NCI-H446 (cell line): ENCODE measurements at places on chromosomes 3 and 15.

DNA sequence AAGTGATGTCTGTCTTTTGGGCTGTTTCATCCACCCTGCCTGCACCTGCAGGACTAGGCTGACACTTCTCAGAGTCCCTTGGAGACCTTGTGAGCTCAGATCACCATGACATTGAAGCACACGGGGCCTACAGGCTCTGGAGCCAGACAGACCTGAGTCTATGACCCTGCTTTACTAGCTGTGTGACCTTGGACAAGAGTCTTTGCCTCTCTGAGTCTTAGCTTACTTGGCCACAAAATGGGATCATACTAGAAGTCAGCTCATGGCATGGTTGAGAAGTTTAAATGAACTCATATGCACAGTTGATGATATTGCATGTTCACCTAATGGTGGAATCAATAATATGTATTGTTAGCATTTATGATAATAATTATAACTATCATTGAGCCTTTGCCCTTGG, 102.9 kb upstream of the SMAD3 start:
- DNase-seq: no peak

DNA sequence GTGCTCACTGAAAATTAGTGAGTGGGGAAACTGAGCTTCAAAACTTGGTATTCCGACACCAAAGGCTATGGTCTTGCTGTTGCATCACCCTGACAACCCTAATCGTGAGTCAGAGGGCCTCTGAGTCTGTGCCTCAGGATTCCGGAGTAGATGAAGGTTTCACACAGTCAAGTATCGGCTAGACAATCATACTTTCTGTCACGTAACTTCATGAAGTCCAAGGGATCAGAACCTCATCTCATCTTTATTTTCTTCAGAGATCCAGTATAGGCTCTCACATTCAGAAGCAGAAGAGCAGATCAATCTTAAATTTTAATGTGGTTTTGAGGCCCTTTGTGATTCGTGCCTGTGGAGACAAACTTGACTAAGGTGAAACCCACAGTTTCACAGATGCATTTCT, 26.1 kb upstream of the NECTIN3 start:
- DNase-seq: no peak

- no peak for DNase-seq
Observed at GRCh38 chr3:87792534-87793336, 266.1 kb downstream of the CGGBP1 start.

DNA sequence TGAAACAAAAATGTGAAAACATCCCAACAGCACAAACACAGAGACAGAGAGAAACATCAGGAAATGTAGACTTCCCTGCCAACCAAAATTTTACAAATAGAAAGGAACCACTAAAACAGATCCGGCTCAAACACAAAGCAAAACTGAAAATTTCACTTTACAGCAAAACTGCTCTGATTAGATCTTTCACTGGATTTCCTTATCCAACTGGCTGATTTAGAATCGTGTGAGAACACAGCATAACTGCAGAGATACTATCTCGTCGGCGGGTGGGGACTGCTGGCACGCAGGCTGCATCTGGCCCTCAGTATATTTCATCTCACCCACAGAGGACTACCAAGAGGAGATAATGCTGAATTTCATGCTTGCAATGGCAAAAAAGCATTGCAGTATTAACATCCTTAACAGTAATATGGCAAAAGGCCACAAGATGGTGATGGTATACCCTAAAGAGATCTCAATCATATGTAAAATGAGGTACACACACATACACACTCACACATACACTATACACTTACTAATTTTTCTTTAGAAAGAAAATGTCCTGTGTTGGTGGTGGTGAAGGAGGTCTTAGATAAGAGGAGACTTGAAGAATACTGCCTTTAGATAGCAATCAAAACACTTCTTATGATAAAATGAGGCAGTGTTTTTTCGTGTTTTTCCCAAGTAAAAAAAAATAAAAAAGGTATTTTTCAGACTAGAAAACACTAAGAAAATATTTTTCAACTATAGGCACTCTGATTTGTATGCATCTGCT, 10.6 kb upstream of the LEO1 start:
- DNase-seq: no peak

- no peak for DNase-seq
Observed at GRCh38 chr3:8741581-8742261, 8.1 kb downstream of the CAV3 start.

GRCh38 chr15:53446376-53446775, 313.1 kb downstream of the WDR72 start:
- DNase-seq: no peak

DNA sequence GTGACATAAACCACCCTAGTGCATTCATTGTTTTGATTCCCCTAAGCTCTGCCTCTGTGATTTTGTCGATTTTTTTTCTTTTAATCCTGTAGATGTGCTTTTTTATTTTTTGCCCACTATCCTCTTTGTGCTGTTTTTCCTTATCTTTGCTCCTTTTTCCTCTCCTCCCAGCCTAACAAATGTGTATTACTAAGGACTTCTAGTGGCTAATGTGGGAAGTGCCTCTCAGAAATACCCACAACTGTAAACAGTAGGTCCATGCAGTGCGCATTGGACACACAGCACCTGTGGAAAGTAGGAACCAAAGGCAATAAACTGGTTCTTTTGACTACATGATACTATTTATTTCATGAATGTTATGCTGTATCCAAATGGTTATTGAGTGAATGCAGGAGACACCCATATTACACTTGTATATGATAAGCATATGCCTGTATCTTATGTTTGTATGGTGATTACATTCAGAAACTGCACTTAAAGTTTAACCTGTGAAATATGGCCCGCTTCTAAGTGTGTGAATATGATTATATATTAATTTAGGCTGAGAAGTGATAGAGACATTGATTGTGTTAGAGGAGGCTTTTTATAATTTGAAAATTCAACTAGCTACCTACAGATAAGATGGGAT, 147.8 kb downstream of the PLCL2 start:
- DNase-seq: no peak

DNA sequence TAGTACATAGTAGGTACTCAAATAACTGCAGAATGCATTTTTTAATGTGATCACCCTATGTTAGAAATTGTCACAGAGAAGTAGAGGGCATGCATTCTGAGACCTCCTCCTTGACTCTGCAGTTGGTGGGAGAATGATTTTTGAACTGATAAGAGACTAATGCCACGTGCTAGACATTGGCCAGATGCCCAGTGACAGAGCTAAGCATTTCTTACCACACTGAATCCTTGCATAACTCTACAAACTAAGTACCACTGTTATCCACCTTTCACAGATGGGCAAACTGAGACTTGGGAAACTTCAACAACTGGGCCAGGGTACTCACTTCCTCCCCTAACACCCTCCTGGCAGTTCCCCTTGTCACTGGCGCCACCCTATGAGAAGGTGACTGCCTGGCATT, 33.5 kb upstream of the SPATA12 start:
- DNase-seq: no peak

GRCh38 chr3:75303741-75304140, 360.4 kb upstream of the FRG2C start:
- DNase-seq: no peak

- no peak for DNase-seq
Observed at GRCh38 chr15:59536553-59536952, 75.0 kb upstream of the GCNT3 start.

DNA sequence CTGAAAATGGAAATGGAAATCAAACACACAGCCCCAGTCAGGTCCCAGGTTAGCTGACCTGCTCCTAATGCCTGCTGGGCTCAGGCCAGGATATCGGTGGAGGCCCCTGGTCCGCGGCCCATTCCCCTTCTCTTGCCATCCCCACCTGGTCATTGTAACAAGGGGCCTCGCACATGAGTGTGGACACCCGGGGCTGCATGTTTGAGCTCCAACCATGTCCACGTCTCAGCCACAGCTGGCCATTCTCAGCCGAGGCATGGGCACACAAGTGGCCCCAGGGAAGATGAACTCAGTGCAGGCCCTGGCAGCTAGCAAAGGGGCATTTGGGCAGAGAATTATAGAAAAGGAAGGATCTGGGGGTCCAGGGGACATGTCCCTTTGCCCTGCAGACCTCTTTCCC, 41.7 kb downstream of the FAM174B start:
- DNase-seq: no peak

GRCh38 chr3:34929036-34929435, 710.3 kb upstream of the ARPP21 start:
- peak; percentile 4 for DNase-seq

- DNase-seq: no peak
Observed at GRCh38 chr3:108001457-108001856, 89.4 kb downstream of the CD47 start.

DNA sequence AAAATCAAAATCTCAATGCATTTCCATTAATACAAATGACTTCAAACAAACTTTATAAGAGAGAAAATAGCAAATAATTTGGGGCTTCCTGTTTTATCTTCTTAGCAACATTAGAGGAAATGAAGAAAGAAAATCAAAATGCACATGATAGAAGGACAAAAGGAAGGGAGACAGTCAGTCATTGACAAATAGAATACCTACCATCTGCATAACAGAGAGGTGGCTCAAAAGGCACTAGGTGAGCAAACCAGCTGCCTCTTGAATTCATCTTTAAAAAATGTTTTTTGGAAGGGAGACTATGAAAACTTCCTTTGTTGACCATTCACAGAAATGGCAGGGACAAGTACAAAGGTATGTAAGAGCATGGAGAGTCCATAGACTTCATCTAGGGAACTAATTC, 9.4 kb downstream of the NMNAT3 start:
- DNase-seq: no peak

DNA sequence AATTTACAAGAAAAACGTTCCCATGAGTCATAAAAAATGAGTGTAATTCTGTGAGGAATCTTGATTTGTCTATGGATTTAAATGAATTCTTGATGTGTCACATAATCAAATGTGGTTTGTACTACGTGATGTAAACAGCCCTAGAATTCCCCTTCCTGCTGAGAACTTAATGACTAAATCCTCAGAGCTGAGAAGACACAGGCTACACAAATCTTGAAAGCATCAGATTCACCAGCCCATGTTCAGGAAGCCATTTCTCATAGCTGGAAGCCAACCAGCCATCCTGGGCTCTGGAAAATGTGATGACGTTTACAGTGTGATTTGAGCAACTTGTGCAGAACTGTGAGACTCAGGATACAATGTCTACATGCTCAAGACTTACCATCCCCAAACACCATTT, 193.7 kb upstream of the MME start:
- DNase-seq: no peak

DNA sequence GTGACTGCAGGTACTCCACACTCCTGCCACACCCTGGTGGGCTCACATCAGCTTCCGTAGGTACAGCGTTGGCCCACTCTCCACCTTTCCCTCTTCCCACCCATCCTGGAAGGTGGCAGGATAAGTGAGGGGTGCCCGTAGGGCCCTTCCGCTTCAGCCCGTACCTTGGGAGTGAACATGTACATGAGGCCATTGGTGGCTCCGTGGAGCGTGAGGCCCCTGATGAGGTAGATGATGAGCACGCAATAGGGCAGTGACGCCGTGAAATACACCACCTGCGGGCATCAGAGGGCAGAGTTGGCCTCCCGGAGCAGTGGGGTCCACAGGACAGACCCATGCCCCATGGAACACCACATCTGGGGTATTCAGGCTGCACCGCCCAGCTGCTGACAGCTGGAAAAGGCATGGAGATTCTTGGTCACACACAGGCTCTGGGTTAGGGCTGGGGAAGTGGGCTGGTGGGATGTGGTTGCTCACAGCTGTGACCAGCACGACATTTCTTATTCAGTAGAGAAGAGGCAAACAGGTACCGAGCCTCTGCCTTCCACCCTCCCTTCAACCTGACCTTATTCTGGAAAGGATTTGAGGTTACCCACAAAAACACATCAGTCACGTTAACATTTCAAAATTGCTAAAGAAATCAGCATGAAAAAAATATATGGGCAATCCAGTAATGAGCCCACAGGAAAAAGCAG, 23.8 kb downstream of the SLC6A20 start:
- DNase-seq: no peak

DNA sequence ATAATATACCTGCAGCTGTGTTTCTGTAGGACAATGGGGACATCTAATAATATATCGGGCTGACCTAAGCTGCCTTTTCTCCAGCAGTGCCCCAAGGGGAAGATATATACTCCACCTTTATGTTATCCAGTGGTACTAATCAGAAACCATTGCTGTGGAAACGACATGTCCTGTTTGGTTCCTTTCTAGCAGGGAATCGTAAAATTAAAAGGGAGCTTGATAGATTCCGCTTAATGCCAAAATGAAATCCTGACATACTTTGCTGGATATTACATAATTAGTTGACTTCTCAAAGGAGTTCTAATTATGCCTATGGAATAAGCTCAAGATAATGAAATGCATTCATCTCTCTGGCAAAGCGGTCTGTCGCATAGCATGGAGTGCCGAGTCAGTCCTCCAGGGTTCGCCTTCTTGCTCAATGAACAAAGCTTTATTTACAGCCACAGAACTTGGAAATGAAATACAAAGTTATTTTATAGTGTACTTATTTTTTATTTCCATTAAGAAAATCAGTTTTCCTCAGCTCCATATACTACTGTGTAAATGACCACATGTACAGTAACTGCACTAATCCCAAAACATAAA, 262.8 kb downstream of the LRTM1 start:
- no peak for DNase-seq

DNA sequence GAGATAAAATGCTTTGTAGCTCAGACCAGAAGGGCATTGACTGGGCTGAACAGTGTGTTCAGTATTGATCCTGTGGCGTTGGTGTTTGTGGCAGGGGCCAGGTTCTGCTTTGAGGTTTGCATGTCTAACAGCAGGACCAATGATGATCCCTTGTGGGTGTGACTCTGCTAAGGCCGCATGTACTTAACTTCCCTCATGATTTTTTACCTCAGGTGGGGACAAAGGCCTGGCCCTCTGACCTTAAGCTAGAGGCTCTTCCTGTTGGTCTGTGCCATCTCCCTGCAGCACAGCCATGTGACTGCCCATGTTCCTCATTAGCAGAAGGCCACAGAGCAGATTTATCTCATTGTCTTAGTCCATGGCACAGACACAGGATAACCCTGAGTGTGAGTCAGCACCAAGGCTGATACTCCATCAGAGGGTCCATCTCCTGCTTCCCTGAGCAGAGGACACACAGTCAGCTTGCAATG, 34.3 kb upstream of the BSN start:
- DNase-seq: no peak

GRCh38 chr3:187209491-187209890, 12.2 kb downstream of the RTP1 start:
- DNase-seq: no peak

GRCh38 chr3:141511361-141511760, 24.5 kb downstream of the RASA2 start:
- no peak for DNase-seq

GRCh38 chr15:72117486-72118016, 399 bp downstream of the MYO9A start:
- peak; percentile 54 for DNase-seq
